Neuronal stem cell (in vitro differentiated cells): ENCODE measurements at places on chromosomes 5 and 9.

GRCh38 chr9:114005371-114006154 lies 72.5 kb downstream of the AMBP start:
- DNase-seq, result no peak

GRCh38 chr9:30534896-30535295 lies 1849.5 kb upstream of the ACO1 start:
- DNase-seq, result no peak

DNA sequence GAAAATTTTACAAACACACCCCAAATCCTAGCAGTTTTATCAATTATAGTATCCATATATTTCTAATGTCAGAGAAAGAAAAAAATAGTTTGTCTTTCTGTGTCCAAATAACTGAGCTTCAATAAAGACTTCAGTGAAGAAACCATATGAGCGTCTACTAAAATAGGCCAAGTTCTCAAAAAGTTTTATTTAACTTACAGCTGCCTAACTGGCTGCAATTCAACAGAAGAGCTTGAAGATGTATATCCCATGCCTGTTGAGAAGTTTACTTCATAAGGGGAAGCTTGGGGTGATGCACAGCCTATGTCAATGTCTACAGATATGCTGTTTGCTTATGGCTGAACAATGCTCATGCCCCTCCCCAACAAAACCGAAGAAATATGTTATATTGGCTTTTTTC lies 43.7 kb upstream of the ELOVL7 start:
- no peak for DNase-seq

GRCh38 chr9:3650994-3651622 lies 125.3 kb upstream of the RFX3 start:
- no peak for DNase-seq

- no peak for DNase-seq
Observed at GRCh38 chr9:127200106-127200862, 64.3 kb upstream of the GARNL3 start.

GRCh38 chr5:58674070-58674469 lies 91.2 kb downstream of the RAB3C start:
- DNase-seq, result no peak

- DNase-seq, result no peak
Observed at GRCh38 chr5:219460-219863, 1.3 kb downstream of the SDHA start.

- DNase-seq, result no peak
Observed at GRCh38 chr5:90265545-90265857, 144.1 kb downstream of the CETN3 start.

DNA sequence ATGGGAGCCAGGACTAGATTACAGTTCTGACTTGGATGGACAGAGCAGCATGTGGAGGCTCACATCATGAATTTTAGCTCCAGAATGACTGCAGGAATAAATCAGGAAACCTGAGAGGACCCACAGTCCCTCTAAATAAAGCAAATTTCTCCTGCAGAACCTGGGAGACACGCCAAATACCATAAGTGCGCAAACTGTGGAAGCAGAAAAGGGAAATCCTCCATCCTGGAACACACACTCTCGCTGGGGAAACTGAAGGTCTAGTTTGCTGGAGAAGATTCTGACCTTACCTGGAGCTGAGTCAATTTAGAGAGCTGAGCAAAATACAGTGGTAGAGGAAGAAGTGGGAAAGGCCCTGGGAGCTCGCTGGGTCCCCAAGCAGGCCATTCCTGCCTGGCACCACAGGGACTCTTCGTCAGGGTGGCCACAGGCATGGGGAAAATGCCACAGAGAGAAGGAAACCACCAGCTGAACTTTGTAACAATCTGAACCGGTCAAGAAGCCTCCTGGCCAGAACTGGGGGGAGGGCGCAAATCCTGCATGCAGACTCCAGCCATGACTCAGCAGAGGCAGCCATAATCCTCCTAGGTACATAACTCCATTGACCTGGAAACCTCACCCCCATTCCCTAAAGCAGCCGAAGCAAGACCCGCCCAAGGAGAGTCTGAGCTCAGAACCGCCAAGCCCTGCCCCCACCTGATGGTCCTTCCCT lies 390.9 kb downstream of the LRRC70 start:
- no peak for DNase-seq
